ENCODE measurements at places on chromosomes 5 and 9.

DNA sequence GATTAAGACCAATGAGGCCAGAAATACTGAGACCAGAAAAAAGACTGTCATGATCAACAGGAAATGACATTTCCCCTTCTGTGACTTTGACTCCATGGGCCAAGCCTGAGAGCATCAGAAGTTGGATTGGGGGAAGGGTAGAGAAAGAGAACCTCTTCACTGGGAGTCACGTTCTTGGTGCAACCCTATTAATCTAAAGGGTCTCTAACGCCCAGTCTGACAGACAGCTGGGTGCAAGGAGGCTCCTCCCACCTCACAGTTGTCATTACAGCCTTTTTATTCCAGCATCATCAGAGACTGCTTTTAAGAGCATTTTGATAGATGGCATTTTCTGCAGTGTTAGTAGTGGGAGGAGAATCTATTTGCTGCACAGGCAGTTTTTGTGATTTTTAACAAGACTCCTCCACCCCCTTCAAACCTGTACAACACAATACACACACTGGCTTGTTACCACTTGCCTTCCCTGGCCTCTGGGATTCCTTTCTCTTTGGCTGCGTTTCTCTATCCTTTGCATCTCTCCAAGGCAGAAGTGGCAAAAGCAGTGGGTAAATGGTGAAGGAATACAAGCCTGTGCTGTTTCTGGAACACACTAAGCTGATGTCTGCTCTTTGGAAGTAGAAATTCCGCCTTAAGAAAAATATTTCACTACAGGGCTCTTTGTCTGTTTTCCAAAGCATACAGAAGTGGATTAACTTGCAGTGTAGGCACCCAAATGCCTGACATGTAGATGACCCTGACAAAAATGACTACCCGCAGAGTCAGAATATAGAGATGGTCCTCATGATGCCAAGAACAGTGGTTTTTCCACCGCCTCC, 310.4 kb upstream of the ZNF608 start:
- DNase-seq, result no peak

DNA sequence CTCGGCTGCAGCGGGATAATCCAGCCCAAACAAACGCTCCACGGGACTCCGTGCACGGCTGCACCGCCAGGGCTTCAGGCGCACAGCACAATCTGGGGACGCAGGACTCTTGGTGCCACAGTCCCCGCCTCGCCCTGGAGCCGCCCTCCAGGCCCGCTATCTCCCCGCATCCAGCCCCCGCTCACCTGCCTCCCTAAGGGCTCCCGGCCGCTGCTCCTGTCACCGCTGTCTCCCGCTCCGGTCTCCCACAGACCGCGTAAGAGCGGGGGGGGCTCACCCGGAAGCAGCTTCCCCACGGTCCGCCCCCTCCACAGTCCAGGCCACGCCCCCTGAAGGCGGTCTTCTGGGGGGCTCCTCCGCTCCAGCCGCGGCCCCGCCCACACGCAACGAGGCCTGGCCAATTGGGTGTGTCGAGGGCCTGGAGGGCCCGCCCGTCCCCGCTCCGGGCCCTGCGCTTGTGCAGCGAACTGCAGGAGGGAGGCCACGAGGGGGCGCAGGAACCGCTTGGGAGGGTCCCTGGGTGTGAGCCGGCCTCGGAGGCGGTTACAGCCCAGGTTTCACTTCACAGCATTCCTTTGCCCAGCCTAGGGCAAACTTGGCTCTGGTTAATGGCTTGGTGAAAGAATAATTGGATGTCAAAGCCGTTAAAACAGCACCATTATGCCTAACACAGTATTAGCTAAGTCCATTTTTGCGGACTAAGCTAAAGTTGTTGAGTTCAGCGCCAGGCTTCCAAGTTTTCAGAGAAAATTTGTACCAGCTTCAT, at the start of gene ALAD:
TSS of gene ALAD (minus strand) at position 258 of the 766 bp plus-strand sequence. CDS start 7,725 bp downstream, outside the sequence.
- DNase-seq, result peak; percentile 99

DNA sequence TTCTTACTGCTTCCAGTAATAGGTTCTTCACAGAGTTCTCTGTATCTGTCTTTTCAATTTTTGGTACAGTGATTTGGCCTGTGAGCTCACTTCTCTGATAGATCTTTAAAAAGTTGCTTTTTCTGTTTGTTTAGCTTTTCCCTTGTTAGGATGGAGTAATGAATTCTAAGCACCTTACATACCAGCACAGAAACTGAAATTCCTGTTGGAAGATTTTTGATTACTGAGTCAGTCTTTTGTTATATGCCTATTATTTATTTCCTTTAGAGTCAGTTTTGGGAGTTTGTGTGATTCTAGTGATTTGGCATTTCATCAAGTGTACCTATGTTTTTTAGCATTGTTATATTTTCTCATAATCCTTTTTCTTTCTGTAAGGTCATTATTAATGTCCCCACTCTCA, 37.6 kb upstream of the IPPK start:
- DNase-seq, result no peak

DNA sequence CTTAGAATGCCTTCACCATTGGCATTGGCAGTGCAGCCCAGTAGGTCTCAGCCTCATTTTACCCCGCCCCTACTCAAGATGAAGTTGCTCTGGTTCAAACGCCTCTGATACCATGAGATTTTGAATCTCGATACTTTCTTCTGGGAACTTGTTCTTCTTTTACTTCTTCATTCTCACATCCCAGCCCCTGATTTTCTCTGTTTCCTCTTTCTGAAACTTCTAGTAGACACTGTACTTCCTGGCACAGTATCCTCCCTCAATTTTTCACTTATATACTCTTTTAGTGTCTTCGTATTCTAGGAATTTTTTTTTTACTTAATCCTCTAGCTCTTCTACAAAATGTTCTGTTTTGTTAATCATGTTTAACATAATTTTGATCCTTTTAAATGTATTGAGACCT, 13.1 kb upstream of the ZNF79 start:
- DNase-seq, result no peak

DNA sequence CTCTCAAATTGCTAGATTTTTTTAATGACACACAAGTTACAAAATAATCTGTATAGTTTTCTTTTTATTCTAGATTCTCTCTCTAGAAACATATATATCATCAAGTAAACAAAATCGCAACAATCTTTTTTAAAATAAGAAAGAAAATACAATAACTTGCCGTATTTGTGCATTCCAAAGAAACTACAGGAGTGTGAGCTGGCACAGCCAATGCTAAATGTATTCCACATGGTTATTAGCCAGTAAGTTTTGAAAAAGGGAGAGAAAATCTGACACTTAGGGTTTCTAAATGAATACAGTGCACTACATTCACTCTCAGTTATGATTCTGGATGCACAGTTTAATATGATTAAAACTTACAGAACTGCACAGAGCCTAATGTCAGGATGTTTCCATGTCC, 117.9 kb downstream of the BNC2 start:
- no peak for DNase-seq

GRCh38 chr9:90888941-90889340, 87.3 kb downstream of the SYK start:
- no peak for DNase-seq

- DNase-seq, result no peak
Observed at GRCh38 chr5:138874771-138875551, at the start of gene LRRTM2. Gene LRRTM2 (minus strand): TSS chr5:138875335. CDS start chr5:138874911, 424 bp downstream.

- DNase-seq, result no peak
Observed at GRCh38 chr5:29662876-29663275, 1530.6 kb upstream of the CDH6 start.

DNA sequence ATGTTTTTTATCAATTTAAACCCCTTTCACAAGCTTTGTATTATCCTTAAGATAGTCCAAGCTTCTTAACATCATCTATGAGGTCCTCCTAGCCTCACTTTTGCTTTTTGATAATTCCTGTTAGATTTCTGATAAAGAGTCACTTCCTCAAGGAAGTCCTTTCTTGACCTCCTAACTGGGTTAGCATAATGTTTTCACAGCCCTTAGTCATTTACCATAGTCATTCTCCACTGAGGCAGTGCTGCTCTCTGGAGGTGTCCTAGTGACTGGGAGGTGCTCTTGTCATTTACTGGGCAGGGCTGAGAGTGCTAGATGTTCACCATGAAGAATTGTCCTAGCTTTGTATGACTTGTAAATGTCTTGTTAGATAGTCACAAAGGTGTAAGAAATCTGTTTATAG, 26.4 kb downstream of the TNPO1 start:
- DNase-seq, result no peak

GRCh38 chr9:104899759-104900247, 28.2 kb downstream of the ABCA1 start:
- DNase-seq, result no peak

DNA sequence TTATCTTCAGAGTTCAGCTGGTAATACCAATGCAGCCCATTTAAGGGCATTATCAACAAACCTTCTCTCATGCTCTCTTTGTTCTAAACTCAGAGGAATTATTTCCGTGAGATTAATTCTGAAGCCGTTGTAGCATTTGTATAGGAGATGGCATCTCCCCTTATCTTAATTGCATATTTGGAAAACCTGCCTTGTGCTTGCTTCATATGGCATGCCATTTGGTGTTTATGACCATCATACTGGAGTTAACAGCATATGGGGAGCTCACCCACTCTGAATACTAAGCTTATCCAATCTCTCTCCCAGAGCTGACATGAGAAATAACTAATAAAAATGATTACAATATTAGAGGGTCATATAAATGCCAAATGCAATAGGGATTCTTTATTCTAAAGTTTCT, 243.2 kb downstream of the BRINP1 start:
- no peak for DNase-seq

Measured in T follicular helper cell (primary cell).